ENCODE measurements at places on chromosomes 3 and 15. TPM values are rescaled to one million over a fixed set of nuclear protein-coding genes. Genes with fewer than 3 reads are reported as not detected.

Gene NR2E3
- 0.21 TPM for polyA plus RNA-seq

Gene KLHL40
- not detected for polyA plus RNA-seq

Gene A4GNT
- 0.83 TPM for polyA plus RNA-seq

Gene RARB
- polyA plus RNA-seq, result 58.1 TPM

Gene CD80
- 0.11 TPM for polyA plus RNA-seq

Gene OXTR
- 1.00 TPM for polyA plus RNA-seq

Gene APOD
- polyA plus RNA-seq, result 5.7 TPM

Gene TERC
- polyA plus RNA-seq, result not detected

Gene TRPM1
- polyA plus RNA-seq, result 0.54 TPM

Gene ADGRG7
- not detected for polyA plus RNA-seq

- no peak for DNase-seq
These were observed 46.7 kb downstream of the FILIP1L start for GRCh38 chr3:100067589-100067988.

GRCh38 chr3:12471241-12471640, 13.0 kb upstream of the TSEN2 start:
- DNase-seq, result no peak

GRCh38 chr3:173938159-173938558, 540.6 kb downstream of the NLGN1 start:
- no peak for DNase-seq

GRCh38 chr15:94793641-94794040, 562.3 kb downstream of the MCTP2 start:
- DNase-seq, result no peak

DNA sequence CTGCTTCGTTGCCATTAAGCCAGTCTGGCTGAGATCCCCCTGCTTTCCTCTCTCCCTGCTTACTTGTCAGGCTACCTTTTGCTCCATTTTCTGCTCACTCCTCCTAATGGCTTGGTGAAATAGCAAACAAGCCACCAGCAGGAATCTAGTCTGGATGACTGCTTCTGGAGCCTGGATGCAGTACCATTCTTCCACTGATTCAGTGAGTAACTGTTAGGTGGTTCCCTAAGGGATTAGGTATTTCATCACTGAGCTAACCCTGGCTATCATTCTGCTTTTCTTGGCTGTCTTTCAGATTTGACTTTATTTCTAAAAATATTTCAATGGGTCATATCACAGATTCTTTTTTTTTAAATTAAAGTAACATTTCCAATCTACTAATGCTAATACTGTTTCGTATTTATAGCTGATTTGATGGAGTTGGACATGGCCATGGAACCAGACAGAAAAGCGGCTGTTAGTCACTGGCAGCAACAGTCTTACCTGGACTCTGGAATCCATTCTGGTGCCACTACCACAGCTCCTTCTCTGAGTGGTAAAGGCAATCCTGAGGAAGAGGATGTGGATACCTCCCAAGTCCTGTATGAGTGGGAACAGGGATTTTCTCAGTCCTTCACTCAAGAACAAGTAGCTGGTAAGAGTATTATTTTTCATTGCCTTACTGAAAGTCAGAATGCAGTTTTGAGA, 25.0 kb downstream of the CTNNB1 start:
- DNase-seq, result no peak

GRCh38 chr15:74497584-74497983, 36.6 kb upstream of the UBL7 start:
- no peak for DNase-seq

GRCh38 chr3:112803467-112803866, 43.2 kb downstream of the CD200R1L start:
- no peak for DNase-seq

DNA sequence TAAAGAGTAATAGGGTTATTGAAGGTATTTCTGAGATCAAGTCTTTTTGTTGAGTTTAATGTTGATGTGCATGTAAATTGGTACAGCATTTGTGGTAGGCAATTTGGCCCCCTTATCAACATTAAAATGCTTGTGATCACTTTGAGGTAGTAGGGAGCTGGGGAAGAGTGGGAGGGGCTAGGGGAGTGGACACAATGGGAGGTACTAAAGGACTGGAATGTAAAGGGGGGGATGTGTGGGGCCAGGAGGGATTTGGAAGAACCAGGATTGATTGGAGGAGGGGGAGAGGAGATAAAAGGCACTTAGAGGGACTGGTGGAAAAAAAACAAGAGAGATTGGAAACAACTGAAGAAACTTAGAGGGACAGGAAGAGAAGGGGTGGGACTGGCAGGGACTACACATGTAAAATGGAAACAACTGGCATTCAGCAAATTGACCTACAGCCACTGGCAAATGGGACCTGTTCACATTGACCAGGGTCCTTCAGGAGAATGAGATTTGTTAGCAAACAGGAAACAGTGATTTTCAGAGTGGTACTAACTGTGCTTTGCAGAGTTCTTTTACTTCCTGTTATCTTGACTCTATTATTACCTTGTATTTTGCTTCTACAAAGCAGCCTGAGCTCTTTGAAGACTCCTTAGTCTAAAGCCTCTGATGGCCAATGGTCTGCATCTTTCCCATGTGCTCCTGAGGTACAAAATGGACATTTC, 47.8 kb upstream of the ZBTB38 start:
- DNase-seq, result no peak

- no peak for DNase-seq
These were observed 15.2 kb downstream of the PHLDB2 start for GRCh38 chr3:111874177-111874820.

DNA sequence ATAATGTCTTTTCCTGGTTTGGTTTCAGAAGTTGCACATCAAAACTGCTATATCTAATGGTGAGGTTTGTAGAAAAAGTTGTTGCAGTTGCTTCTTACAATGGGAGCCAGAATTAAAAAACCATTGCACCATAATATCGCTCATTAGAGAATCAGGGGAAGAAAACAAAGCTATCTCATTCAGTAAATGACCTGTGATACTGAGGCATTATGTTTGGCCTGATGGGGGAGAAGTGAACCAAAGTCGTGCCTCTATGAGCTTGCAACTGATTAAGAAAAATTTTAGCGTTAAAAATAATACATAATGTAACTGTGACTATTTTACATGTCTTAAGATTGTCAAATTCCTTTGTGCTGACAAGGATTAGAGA, 60.2 kb upstream of the ARHGEF26 start:
- DNase-seq, result no peak

- DNase-seq, result no peak
These were observed 175.9 kb downstream of the PDZRN3 start for GRCh38 chr3:73448761-73449301.
